ENCODE measurements at places on chromosomes 13 and 19. TPM values are rescaled to one million over a fixed set of nuclear protein-coding genes. Genes with fewer than 3 reads are reported as not detected.

NCR1 gene
- total RNA-seq: 0.78 TPM

ZNF136 gene
- total RNA-seq: 6.7 TPM

EDNRB gene
- 28.9 TPM for total RNA-seq

ZFP82 gene
- total RNA-seq: 17.1 TPM

GTF3A gene
- total RNA-seq: 206 TPM

NAT14 gene
- 25.4 TPM for total RNA-seq

FGF22 gene
- total RNA-seq: 2.8 TPM

COX7A1 gene
- total RNA-seq: 0.52 TPM

PLK5 gene
- total RNA-seq: 0.23 TPM

ATXN8OS gene
- total RNA-seq: not detected

PTH2 gene
- not detected for total RNA-seq

MARCHF2 gene
- total RNA-seq: 58.7 TPM

GGACT gene
- 0.24 TPM for total RNA-seq

MAP2K2 gene
- 151 TPM for total RNA-seq

ZNF547 gene
- 5.1 TPM for total RNA-seq

ARID3A gene
- 48.8 TPM for total RNA-seq

ERFL gene
- 0.69 TPM for total RNA-seq

FAM32A gene
- 62.3 TPM for total RNA-seq

DLL3 gene
- 15.6 TPM for total RNA-seq

ANKLE1 gene
- 20.2 TPM for total RNA-seq

KLK3 gene
- not detected for total RNA-seq

SHISA2 gene
- total RNA-seq: 33.4 TPM

SH2D3A gene
- total RNA-seq: 25.6 TPM

Data from GM23338 (cell line).